ENCODE measurements at places on chromosomes 1 and 21.
A peak's percentile ranks its signal among the peaks of the same experiment; 100 is the strongest.

- no peak for DNase-seq
Measured at GRCh38 chr1:240101306-240101705, 9.6 kb downstream of the FMN2 start.

DNA sequence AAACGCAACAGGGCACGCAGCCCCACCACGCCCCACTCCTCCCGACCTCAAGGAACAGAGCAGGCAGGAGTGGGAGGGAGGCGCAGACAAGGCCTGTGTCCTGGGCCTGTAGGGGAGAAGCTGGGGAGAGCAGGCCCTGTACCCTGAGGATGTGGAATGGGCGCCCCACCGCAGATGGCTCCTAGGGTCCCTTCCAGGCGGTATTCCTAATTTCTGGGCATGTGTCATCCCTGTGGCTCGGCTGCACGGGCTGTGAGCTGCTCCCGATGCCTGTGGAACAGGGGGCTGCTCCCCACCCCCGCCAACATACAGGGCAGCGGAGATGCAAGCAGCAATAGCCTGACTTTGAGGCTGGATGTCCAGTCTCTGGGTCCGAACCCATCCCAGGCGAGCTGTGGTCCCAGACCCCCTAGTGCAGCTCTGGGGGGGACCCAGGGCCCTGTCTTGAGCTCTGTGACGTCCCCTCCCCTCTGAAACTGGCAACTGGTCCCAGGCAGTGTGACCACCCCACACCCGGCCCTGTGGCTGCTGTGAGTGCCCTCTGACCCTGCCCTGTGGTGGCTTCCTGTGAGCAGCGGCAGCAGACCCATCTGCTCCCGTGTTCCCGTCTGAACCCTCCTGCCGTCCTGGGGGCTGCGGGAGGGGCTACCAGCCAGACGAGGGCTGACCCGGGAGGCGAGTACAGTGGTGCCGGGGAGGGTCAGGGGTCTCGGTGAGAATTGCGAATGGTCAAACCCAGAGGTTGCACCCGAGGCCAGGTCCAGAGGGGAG, 13.9 kb upstream of the COL6A2 start:
- DNase-seq = no peak

GRCh38 chr1:150596976-150597375, 17.6 kb upstream of the MCL1 start:
- no peak for DNase-seq

DNA sequence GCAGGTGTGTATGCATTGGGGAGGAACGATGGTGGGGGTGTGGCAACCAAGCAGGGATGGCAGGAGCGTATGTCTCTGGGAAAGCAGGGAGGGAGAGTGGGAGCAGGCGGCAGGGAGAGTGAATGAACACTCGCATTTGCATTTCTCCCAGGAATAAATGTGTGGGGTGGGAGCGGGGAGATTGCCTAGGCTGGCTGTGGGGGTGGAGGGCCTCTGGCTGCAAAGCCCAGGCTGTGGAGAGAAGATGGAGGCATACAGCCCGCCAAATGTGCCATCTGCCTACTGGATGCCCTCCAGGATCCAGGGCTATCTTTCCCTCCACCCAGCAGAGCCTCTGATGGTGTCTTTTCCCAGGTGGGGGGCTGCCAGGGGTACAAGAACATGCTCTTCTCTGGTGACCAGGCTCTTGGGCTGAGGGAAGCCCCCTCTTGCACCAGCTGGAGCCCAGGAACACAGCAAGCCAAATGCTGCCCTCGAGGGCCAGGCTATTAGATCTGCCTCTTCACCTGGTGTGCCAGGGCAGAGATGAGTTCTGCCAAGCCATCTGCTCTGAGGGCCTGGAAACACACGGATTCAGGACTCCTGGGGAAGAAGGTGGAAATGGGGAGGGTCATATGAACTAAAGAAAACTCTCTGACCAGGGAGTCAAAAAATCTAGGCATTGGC, 1.7 kb upstream of the OPTC start:
- peak; percentile 55 for DNase-seq

GRCh38 chr1:203513585-203514031, 19.7 kb downstream of the OPTC start:
- no peak for DNase-seq

DNA sequence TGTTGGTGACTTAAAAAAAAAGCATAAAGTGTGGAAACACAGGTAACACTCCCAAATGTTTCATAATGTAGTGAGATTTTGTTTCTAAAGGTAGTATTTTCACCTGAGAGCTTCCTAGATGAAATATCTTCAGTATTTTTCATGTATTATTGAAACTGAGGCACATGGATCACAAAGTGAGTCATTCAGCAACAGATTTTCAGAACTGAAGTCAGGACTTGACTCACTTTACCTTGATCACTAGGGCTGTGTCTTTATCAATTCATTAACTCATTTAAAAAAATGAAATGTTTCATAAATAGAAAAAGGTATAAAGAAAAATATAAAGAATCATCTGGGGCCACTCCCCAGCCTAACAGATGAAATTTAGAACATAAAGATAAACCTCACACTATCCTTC, 66.5 kb upstream of the RCC1 start:
- no peak for DNase-seq

GRCh38 chr1:7508052-7508933, 262.8 kb upstream of the VAMP3 start:
- DNase-seq = no peak

DNA sequence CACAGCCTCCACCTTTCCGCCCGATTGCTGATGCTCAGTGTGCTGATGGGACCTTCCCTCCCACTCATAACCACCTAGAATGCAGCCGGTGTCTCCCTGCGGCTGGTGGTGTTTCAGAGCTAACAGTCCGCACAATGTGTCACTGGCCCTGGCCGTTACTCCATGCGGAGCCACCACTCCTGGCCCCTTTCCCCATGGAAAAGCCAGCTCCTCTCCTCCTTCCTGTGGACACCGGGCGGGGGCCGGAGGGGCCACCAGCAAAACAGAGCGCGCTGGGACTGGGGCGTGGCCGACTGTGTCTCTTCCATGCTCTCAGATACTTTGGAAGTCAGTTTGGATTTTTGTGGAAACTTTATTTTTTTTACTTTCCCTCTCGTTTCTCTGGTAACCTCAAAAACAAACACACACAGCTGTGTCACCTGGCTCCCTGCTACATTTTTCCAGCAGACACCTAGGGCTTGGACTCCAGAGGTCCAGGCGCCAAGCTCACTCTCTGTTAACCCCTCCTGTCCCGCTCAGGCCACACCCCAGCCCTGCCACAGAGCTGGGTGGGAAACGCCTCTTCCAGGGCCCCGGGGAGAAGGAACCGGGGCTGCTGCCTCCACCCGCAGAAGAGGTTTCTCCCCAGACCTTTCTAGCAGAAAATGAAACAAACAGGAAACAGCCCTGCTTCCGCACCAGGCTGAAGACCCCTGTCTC, 32.5 kb upstream of the COL6A2 start:
- DNase-seq = no peak

DNA sequence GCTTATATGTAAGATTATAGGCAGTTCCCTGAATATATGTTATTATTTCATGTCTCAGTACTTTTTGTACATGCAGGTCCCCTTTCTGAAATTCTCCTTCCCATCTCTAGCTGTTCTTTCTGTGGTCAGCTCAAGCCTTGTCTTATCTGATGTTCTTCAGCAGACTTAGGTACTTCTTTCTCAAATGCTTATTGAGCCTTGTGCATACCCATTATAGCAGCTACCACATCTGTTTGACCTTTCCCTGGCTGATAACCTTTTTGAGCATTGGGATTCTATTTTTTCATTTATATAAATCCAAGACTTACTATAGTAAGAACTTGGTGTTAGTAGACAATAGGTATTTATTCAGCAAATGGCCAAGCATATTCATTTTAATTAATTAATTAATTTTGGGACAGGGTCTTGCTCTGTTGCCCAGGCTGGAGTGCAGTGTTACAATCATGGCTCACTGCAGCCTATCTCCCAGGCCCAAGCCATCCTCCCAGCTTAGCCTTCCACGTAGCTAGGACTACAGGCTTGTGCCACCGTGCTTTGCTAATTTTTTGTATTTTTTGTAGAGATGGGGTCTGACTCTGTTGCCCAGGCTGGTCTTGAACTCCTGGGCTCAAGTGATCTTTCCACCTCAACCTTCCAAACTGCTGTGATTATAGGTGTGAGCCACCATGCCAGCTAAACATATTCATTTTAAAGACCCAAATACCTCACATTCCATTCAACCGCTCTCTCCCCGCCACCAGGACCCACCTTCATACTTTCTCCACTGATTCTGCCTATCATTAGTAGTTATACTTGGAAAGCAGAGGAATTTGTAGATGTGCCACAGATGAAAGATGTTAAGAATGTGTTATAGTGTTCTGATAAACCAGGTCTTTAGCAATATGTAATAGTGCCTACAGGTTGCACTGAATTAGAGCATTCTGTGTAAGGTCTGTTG, 16.7 kb downstream of the TIPRL start:
- no peak for DNase-seq

DNA sequence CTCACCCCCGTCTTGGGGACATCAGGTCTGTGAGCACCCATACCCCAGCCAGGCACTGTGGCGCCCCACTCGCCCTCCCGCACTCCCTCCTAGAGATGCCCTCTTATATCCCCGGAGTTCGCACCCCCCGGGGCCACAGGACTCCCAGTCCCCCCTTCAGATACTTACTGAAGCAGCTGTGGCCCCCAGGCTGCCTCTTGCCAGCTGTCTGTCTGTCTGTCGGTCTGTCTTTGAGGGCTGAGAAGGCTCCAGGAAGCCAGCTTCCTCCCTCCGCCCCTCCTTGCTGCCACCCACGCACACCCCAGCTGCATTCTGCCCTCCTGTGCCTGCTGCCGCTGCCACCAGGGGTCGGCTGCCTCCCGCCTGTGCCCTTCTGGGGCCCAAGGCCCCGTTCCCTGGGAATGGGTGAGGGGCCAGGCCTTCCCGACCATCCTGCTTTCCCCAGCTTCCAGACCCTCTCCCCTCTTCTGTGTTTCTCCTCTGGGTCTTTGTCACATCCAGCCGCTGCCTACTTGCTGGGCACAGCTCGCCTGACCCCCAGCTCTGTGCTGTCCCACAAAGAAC, at the start of gene PTPN7:
TSS of gene PTPN7 (minus strand) at position 226 of the 564 bp plus-strand sequence. CDS start 1,200 bp downstream, outside the sequence.
- DNase-seq = no peak

DNA sequence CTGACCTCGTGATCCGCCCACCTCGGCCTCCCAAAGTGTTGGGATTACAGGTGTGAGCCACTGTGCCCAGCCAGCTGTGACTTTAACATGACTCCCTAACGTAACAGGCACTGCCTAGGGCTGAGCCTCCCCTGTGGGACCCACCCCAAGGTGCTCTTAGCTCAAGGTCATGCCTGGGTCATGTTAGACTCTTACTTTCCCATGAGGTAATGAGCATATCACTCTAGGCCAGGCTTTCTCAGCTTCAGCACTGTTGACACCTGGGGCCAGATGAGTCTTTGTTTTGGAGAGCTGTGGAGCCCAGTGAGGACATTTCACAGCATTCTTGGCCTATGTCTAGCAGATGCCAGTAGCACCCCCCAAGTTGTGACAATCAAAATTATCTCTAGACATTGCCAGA, 4.5 kb downstream of the NECAP2 start:
- no peak for DNase-seq

- DNase-seq = no peak
Measured at GRCh38 chr1:150628766-150629114, 672 bp downstream of the ENSA start.

GRCh38 chr1:212326541-212326940, 41.3 kb downstream of the PPP2R5A start:
- no peak for DNase-seq

GRCh38 chr1:59596956-59597355, 217.8 kb upstream of the HOOK1 start:
- DNase-seq = no peak

GRCh38 chr21:31609081-31609480, 50.4 kb upstream of the SOD1 start:
- DNase-seq = no peak

DNA sequence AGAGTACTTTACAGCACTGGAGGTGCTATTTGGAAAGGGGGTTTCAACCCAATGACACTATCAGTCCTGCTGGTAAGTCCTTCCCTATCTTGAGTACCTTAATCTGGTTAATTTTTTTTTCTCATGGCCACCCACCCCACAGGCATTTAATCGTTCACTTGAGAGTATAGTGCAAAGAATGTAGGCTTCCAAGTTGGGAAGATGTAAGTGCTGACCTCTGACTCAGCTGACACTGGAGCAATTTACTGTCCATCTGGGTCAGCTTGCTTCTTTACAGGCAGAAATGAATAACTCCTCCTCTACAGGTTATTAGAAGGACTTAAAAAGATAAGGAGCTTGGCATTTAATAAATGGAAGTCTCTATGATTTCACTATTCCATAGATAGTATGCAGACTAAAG, 89.6 kb downstream of the AK5 start:
- no peak for DNase-seq

DNA sequence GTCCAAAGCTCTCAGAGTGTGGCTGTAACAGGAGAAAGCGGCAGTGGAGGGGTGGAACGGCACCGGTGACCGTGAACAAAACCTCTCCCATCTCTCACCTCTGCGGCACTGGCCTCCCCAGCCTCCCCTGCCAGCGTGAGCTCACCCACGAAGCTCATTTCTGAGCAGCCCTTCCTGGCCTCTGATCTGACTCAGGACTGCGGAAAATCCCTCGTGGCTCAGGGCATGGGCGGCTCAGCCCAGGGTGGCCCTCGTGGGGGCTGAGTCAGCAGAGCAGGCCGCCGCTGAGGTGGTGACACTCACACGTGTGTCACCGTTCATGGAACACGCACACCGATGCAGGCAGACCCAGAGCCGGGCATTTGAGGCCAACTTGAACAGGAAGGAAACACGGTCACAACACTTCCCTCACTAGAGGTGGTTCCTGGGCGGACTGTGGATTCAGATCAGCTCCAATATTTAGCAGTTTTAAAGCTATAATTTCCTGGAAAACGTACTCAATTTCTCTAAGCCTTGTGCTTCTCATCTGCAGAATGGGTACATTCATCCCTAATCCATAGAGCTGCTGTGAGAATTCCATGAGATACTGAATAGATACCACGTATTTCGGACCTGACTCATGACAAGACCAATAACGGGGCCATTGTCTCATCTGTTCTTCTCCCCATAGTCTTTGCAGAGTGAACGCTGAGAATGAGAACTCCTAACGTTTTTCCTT, 115.0 kb upstream of the TMPRSS2 start:
- no peak for DNase-seq

GRCh38 chr21:37582590-37582989, 216.0 kb downstream of the DYRK1A start:
- DNase-seq = peak; percentile 21

DNA sequence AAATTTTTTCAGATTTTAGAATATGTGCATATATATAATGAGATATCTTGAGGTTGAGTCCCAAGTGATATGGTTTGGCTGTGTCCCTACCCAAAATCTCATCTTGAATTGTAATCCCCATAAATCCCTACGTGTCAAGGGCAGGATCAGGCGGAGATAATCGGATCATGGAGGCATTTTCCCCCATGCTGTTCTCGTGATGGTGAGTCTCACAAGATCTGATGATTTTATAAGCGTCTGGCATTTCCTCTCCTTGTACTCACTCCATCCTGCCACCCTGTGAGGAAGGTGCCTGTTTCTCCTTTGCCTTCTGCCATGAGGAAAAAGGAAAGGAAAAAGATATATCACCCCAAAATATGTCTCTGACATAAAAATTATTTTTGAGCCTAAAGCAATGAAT, 64.6 kb downstream of the TOR3A start:
- no peak for DNase-seq

GRCh38 chr1:179794669-179795068, 51.6 kb downstream of the FAM163A start:
- DNase-seq = no peak

GRCh38 chr1:221511797-221512196, 230.1 kb downstream of the DUSP10 start:
- DNase-seq = no peak

All from brain (organoid and tissue), 16 donors.